Astrocyte (in vitro differentiated cells and primary cell): ENCODE measurements at places on chromosomes 2 and 18. TPM values are rescaled to one million over a fixed set of nuclear protein-coding genes. Genes with fewer than 3 reads are reported as not detected.

DNA sequence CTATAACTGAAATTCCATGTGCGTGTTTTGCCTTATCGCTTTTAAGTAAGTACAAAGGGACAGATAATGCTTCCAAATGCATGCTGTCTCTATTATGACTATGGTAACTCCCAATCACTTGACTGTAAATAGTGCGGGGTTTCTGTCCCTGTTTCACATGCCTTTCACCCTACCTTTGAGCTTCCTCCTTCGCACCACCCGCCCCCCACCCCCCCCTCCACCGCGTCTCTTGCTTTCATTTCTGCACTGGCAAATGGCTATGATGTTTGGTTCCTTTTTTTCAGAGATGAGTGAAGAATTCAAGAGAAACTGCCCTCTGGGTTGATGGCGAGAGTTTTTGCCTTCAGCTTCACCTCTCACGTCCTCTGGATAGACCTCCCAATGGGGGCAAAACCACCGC is 25.0 kb upstream of the SPP2 start:
- DNase-seq = no peak

- DNase-seq = no peak
Observed at GRCh38 chr2:41992671-41993434, 55.0 kb upstream of the PKDCC start.

DNA sequence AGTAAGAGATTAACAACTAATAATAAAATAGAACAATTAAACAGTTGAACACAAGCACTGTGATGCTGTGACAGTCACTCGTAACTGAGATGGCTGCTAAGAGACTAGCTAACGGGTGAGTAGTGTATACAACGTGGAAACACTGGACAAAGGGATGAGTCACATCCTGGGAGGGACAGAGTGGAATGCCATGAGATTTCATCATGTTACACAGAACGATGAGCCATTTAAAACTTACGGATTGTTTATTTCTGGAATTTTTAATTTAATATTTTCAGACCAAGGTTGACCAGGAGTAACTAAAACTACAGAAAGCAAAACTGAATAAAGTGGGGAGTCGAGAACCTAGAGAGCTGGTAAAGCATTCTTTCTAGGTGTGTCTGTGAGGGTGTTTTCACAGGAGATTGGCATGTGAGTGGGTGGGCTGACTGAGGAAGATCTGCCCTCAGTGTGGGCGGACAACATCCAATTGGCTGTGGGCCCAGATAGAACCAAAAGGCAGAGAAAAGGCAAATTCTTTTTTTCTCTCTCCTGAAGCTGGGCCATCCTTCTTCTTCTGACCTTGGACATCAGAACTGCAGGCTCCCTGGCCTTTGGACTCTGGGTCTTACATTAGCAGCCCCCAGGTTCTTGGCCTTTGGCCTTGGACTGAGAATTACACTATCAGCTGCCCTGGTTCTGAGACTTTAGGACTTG is 14.6 kb downstream of the TMSB10 start:
- peak; percentile 97 for DNase-seq

Gene GALNT13
- total RNA-seq = 2.0 and 2.6 TPM in 2 replicates

Gene SLC30A3
- total RNA-seq = 0.16 and 0.34 TPM in 2 replicates
